ENCODE measurements at places on chromosomes 7 and 10. TPM values are rescaled to one million over a fixed set of nuclear protein-coding genes. Genes with fewer than 3 reads are reported as not detected.

GRCh38 chr7:47170516-47170915, 411.4 kb downstream of the TNS3 start:
- no peak overlapping the region for H3K27ac ChIP-seq
- no peak overlapping the region for H3K4me3 ChIP-seq
- no peaks in the 10 kb centered on the region for H3K27me3 ChIP-seq
- H3K4me1 ChIP-seq, result no peaks in the 10 kb centered on the region
- H3K36me3 ChIP-seq, result no peaks in the 10 kb centered on the region

DNA sequence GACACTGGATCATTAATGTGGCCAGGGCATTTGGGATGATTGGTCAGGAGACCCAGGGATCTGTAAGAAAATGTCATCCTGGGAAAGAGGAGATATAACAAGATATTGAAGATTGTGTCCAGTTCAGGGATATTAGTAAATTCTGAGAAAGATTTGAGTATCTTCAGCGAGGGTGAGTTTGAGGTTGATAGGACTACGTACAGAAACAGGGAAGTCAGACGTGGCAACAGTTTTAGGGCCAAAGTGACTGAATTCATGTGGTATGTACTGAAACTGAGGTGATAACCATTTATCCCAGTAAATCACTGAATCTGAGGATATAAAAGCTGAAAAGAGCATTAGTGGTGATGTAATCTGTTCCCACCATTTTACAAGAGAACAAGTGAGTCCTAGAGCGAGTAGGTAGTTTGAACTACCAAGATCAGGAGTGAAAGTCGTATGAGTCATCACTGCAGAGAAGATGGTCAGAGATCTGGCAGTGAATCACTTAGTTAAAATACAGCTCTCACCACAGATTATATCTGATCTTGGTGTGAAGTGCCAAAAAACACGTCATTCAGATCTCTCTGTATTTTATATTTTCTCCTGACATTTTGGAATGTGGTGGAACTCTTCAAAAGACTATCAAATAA, 220.5 kb downstream of the CDK14 start:
- no peak overlapping the region for H3K27ac ChIP-seq
- H3K4me1 ChIP-seq, result peaks cover 14% of the 10 kb centered on the region
- no peak for DNase-seq
- H3K4me3 ChIP-seq, result no peak overlapping the region
- H3K36me3 ChIP-seq, result no peaks in the 10 kb centered on the region

DNA sequence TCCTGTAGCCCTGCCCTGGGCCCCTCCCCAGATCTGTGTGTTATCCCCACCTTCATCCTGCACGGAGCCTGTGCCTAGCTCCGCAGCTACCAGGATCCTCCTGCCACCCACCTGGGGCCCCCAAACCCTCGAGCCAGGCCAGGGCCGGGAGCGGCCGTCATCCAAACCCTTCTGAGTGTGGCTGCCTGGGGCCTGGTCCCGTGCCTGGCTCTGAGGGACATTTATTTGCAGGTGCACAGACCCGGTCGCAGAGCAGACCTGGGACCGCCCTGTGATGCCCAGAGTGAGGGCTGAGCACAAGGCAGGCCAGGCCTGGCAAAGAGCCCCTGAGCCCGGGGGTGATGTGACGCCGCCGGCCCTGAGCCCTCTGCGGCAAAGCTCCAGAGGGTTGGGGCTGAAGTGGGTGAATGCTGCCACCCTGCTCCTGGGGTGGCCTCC, 27.4 kb upstream of the INPP5A start:
- H3K4me1 ChIP-seq, result no peaks in the 10 kb centered on the region
- no peak for DNase-seq
- no peak overlapping the region for H3K27ac ChIP-seq
- H3K36me3 ChIP-seq, result no peaks in the 10 kb centered on the region

DNA sequence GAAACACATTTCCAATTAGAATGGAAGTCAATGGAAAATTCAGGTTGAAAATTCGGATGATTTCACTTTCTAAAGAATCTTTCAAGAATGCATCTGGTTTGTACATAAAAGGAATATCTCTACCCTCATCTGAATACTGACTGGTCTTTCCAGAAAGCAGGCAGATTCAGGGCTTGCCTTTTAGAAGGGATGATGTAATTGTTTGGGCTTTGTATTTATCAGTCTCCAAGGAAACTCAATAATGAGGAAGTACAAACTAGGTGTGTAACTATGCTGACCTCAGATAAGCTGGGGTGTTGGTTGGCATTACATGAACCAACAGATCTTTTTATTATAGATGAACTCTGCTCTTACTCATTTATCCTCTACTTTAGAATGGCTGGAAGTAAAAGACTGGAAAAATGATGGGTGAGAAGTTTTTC, 24.1 kb downstream of the PDLIM1 start:
- H3K4me3 ChIP-seq, result no peak overlapping the region
- peaks cover 3% of the 10 kb centered on the region for H3K36me3 ChIP-seq
- peaks cover 4% of the 10 kb centered on the region for H3K4me1 ChIP-seq

DNA sequence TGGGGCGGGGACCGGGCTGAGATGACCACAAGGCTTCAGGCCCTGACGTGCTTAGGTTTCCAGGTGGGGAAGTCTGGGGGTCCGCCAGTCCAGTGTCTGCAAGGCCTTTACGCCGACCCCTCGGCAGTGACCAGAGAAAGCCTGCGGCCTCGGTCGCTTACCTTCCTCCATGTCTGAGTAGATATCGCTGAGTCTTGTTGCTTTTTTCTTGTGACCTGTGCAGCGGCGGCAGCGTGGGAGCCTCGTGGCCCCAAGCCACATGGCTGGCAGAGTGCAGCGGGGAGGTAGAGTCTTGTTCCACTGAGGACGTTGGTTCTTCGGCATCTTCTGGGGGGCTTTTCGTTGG, 329 bp downstream of the NOLC1 start:
- peak overlapping the region; percentile 97 for H3K4me3 ChIP-seq
- peak overlapping the region; percentile 96 for H3K27ac ChIP-seq
- H3K27me3 ChIP-seq, result no peaks in the 10 kb centered on the region
- DNase-seq, result no peak
- peaks cover 89% of the 10 kb centered on the region for H3K36me3 ChIP-seq

DNA sequence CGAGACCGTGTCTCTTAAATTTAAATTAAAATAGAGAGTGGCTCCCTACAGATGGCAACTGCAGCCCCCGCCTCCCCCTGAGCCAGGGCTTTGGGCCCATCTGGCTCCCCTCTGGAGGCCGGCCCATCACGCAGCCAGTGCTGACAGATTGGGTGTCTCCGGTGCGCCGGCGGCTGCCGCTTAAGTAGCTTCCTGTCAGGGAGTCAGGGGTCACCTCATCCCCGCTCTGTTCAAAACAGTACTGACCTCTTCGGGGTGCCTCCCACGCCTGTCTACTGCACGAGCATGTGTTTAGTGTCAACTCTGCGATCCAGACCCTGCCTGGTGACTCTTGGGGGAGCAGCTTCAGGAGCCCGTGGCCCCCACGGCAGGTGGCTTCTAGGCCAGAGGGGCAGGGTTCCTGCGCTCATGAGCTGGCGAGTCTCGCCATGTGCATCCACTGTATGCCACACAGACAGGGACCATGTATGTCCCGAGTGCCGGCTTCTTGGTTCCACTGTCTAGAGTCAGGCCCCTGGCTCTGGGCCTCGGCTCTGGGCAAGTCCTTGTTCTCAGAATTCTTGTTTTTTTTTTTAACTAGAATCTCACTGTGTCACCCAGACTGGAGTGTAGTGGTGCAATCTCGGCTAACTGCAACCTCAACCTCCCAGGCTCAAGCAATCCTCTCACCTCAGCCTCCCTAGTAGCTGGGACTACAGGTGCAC, 36.1 kb downstream of the KCTD7 start:
- H3K27me3 ChIP-seq, result no peaks in the 10 kb centered on the region
- no peaks in the 10 kb centered on the region for H3K4me1 ChIP-seq
- DNase-seq, result no peak
- no peak overlapping the region for H3K27ac ChIP-seq
- no peak overlapping the region for H3K4me3 ChIP-seq

DNA sequence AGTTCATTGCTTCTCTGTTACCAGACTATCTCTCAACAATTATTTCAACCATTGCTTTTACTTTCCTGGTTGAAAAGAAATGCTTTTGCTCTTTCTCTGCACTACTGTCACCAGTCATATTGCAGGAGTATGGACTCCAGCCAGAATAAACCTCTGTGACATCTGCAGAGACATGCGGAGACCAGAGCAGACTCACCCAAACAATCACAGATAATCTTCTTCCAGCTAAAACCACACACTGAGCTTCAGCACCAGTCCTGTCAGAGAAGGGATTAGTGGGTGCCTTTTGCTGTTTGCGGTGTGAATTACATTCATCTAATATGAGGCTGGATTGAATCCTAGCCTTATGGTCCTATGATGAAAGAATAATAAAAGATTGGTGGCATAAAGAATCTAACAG, 258.6 kb downstream of the CNTNAP2 start:
- H3K36me3 ChIP-seq, result no peaks in the 10 kb centered on the region
- no peak for DNase-seq
- no peaks in the 10 kb centered on the region for H3K27me3 ChIP-seq
- no peaks in the 10 kb centered on the region for H3K4me1 ChIP-seq

DNA sequence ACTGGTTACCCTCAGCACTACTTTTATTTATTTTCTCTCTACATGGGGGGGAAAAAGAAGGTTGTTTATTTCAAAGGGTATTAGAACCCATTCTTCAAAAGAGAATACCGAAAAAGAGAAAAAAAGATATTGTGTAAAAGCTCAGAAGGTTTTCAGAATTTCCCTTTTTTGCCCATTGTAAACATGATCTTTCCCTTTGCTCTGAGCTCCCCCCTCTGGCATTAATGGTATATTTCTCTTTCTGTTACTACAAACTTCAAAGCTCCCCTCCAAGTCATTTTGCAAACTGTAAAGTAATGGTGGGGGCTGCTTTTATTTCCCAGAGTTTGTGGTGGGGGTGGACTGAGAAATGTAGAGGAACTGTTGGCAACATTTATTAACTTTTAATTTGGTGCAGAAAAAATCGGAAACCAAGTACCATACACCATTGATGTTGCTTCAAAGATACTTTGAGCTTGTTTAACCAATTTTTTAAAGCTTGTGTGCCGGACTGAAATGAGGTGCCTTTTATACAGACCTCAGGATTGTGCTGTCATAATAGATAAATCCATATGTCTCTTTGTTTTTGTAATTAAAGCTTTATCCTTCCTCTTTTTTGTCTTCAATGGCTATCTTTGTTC, 181.5 kb downstream of the EXOC4 start:
- H3K27me3 ChIP-seq, result no peaks in the 10 kb centered on the region
- peaks cover 17% of the 10 kb centered on the region for H3K4me1 ChIP-seq
- no peak overlapping the region for H3K27ac ChIP-seq
- H3K36me3 ChIP-seq, result peaks cover 7% of the 10 kb centered on the region

- H3K27me3 ChIP-seq, result peaks cover 19% of the 10 kb centered on the region
- H3K4me1 ChIP-seq, result peaks cover 3% of the 10 kb centered on the region
- no peak overlapping the region for H3K4me3 ChIP-seq
- DNase-seq, result no peak
- no peaks in the 10 kb centered on the region for H3K36me3 ChIP-seq
Measured at GRCh38 chr10:59624951-59625350, 84.7 kb downstream of the SLC16A9 start.

- no peaks in the 10 kb centered on the region for H3K4me1 ChIP-seq
- H3K27ac ChIP-seq, result no peak overlapping the region
- H3K27me3 ChIP-seq, result peaks cover 8% of the 10 kb centered on the region
Measured at GRCh38 chr10:124157271-124157681, 63.9 kb upstream of the CHST15 start.

DNA sequence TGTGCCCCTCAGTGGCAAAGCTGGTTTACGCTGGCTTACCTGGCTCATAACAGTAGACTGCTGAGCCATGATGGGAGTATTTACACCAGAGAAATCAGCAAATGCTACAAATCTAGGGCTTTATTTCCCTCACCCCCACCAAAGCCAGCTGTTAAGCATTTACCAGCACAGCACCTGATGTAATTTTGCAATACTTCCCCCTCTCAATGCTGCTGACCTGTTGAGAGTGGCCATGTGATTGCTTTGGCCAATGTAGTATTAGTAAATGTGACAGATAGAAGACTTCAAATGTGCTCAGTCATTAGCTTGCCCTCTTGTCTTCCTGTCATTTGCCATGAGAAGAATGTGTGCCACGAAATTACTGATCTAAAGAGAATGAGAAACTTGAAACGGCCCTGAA, 46.6 kb downstream of the HERPUD2 start:
- peaks cover 45% of the 10 kb centered on the region for H3K36me3 ChIP-seq
- no peaks in the 10 kb centered on the region for H3K27me3 ChIP-seq
- H3K27ac ChIP-seq, result no peak overlapping the region
- no peak for DNase-seq
- peaks cover 29% of the 10 kb centered on the region for H3K4me1 ChIP-seq

Gene AOAH
- total RNA-seq, result 33.5 TPM

Gene AKR1B15
- total RNA-seq, result not detected

Gene MYOZ1
- not detected for total RNA-seq

Gene TMEM236
- total RNA-seq, result not detected
